ENCODE measurements at places on chromosomes 7 and 10.

- peak; percentile 92 for DNase-seq
Observed at GRCh38 chr7:69823151-69823744, 225.0 kb downstream of the AUTS2 start.

DNA sequence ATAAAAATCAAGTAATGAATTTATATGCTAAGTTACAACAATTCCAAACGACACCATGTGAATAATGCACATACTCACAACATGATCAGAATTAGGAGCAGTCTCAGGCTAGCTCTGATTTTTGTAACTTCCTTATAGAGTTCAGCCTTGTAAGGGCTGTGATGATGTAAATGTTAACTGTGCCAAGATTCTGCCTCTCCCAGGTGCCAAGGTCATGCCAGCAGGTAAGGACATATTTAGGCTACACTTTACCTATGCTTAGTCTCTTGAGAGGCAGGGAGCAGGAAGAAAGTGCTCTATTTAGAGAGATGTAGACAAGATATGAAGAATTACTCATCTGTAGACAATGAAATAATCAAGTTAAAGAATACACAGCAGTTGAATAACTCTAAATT, 53.6 kb upstream of the AGR3 start:
- no peak for DNase-seq

DNA sequence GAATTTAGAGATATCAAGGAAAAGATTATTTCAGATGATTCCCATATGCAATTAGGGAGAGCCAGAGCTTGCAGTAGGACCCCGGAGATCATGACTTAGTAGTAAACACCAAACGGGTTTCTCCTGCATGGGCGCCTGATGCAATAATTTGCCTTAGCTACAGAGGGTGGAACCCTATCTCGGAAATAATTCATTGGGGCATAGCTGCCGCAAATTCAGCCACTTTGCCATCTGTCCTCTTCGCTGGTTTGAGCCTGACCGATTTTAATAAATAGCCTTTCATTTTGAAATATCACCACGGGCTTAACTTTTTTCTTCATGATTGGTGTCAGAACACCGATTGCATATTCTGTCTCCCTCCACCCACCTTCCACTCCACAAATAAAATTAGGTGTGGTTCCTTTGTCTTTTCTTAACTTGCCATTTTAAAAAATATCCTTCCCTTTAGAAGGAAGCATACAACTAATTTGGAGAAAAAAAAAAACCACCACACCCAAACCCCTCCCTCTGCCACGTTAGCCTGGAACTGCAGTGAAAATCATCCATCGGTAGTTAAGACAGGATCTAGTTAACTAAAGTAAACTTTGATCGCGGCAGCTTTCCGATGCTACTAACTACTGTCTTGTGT, 1.4 kb downstream of the GARS1 start:
- peak; percentile 38 for DNase-seq

DNA sequence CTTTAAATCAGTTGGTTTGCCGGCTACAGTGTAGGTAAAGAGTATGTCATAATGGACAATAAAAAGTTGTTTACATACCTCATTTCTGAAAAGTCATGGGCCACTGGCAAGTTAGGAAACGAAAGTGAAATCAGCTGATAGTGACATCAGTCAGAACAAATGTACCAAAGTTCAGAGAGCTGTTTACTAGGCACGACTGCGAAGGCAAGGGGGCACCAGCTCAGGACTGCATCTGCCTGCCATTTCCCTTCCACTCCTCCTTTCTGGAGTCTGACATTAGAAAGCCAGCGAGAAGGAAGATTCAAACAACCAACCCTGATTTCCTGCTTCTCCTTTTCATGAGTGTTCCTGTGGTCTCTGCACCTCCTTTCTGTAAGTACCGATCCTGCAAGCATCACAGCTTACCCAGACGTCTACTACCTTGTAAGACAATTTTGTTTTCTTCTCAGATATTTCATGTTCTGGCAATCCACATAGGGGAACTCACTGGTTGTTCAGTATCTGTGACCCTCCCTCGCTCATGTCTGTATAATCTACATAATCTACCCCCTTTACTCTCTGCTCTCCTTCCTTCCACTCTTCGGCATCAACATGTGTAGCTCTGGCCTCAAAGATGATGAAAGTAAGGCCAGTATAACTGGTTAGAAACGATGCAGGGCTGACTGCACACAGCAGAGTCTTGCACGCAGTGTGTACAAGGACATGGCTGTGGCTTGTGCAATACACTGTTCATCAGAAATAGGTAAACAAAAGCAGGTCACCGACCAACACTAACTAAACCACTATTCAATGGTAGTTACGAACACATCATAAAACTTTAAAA, at the start of gene TMEM140:
TMEM140 (plus strand) TSS at position 174 of the 823 bp plus-strand sequence. CDS start 16,370 bp downstream, outside the sequence.
- no peak for DNase-seq

All from NCI-H748 treated with DMSO at 0.1 percent for 48 hours (cell line).